ENCODE measurements at places on chromosomes 11 and 22.

GRCh38 chr22:20549232-20549841, 41.9 kb downstream of the MED15 start:
- DNase-seq = no peak

- DNase-seq = peak; percentile 19
Observed at GRCh38 chr11:102794382-102794781, 3.6 kb downstream of the MMP1 start.

DNA sequence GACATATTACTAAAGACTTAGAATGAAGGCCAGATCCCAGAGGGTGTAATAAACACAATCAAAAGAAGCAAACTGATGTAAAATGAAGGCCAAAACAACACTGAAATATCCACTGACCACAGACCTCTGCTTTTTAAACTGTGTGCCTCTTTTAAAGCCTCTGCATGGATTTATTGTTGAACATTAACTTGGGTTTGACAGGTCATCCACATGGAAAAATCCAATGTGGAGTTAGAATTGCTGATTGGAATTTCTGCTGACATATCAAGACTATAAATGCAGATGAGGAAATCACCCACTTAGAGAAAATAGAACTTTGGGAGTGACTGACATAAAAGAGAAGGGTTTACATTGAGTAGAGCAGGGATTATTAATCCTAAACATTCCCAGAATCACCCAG, 853.9 kb upstream of the RAG2 start:
- no peak for DNase-seq

DNA sequence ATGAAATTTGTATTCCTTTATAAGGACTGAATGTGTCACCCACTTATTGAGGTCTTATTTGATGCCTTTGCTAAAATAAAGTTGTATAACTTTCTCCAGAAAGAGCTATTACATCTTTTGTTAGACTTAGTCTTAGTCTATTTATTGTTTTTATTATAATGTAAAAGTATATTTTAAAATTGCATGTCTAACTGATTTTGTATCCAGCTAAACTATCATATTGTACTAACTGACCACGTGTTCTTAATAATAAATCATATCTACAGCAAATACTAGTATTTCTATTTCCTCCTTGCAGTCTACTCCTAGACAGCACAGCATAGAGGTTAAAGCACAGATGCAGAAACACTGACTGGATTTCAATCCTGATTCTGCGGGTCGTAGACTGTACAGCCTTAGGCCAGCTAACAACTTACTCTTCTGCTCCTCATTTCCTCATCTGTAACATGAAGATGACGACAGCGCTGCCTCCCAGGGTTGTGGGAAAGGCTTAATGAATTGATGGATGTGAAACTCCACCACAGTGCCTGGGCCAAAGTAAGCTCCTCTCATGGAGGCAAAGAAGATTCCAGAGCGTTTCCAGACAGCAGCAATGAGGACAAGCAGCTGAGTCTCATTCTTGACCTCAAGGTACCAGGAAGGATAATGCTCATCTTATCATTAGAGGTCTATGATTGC, 13.2 kb downstream of the IFITM10 start:
- no peak for DNase-seq

DNA sequence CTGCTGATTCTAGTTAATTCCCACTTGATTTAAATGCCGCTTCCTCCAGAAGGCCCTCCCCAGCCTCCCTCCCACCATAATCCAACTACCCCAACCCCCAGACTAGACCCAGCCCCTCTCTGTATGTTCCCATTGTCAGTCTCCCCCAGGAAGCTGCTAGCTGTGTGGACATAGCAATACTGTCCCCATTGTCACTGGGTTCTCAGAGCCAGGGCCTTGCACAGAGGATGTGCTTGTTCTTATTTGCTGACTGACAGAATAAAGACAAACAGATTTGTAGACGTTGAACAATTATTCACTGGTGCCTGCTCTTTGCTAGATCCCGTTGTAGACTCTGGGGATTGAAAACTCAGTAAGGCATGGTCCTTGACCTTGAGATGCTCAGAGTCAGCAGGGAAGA, 45.7 kb upstream of the NAV2 start:
- no peak for DNase-seq

DNA sequence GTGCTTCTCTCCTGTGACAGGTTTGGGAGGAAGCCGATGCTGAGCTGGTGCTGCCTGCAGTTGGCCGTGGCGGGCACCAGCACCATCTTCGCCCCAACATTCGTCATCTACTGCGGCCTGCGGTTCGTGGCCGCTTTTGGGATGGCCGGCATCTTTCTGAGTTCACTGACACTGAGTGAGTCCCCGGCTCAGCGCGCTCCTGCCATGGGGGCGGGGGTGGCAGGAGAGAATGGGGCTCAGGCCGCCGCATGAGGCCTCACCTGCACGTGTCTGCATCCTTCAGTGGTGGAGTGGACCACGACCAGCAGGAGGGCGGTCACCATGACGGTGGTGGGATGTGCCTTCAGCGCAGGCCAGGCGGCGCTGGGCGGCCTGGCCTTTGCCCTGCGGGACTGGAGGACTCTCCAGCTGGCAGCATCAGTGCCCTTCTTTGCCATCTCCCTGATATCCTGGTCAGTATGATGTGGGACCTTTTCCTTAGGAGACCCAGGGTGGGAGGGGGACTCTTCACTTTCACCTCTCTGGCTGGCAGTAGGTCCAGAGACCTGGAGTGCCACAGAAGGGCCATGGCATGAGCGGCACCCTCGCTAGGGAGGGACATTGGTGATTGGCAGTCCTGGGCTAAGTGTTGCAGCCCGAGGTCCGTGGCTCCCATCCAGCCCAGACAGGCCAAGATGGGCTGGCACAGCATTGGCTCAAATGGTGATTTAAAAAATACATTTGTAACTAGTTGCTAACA, 28.9 kb upstream of the SLC22A12 start:
- DNase-seq = no peak

DNA sequence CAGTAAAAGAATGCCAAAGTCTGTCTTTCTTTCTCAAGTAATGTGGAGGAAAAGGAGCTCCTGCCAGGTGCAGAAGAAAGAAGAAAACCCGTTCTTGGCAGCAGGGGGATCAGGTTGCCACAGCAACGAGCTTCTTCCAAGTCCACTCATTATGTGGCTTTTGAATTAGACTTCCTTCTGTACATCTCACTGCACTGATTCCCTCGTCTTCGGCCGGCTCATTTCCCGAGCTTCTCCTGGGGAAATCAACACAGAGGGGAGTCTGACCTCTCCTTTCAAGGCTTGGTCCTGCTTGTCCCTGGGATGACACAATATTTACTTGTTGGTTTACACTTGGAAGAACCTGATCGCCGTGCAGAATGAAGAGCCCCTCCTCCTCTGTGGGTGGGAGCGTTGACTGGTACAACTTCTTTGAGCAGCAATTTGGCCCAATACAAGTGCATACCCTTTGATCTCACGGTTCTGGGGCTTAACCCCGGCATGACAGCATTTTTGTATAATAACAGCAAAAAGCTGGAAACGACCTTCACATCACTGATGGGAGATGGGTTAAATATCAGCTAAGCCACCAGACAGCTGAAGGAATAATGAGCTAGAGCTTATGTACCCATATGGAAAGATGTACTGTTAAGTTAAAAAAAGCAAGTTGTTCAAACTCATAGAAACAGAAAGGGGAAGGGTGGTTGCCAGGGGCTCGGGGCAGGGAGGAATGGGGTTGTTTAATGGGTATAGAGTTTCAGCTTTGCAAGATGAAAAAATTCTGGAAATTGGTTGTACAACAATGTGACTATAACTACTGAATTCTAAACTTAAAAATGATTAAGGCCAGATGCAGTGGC, 35.4 kb downstream of the MCHR1 start:
- peak; percentile 25 for DNase-seq

DNA sequence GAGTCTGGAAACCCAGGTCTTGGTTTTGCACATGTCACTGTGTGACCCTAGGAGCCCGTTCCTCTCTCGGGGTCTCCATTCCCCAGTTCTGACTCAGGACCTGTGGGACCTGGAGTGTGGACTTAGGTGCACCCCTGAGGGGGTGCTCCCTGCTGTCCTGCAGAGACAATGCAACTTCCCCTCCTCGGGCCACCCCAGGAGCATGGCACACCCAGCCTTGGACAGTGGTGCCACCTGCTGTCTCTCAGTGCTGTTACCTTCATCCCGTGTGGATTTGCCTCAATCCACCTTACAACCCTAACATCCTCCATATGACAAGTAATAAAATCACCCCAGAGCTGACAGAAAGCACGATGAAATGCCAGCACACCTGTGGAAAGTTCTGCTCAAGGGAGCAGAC, 27.5 kb upstream of the CRYBB3 start:
- DNase-seq = peak; percentile 12

DNA sequence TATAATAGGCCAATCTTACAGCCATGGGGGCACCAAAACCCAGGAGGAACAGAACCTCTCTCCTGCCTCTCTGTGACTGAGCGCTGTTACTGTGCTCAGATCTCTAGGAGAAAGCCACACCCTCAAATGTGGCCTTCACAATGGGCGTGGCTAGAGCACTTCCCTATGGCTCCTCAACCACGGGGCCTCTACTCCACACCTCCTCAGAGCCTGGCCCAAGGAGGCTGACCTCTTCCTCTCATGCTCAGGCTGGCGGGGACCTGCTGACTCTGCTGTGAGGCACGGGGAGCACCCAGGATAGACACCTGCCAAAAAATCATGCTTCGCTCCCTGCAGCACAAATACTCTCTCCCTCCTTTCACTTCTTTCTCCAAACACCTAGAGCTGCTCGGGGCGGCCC, 41.0 kb downstream of the C11orf58 start:
- no peak for DNase-seq

- no peak for DNase-seq
Observed at GRCh38 chr11:63858628-63859550, 20.0 kb downstream of the MARK2 start.

GRCh38 chr11:43548916-43549315, 131.6 kb upstream of the HSD17B12 start:
- no peak for DNase-seq

GRCh38 chr22:45376703-45377102, 36.7 kb downstream of the SMC1B start:
- DNase-seq = peak; percentile 81

DNA sequence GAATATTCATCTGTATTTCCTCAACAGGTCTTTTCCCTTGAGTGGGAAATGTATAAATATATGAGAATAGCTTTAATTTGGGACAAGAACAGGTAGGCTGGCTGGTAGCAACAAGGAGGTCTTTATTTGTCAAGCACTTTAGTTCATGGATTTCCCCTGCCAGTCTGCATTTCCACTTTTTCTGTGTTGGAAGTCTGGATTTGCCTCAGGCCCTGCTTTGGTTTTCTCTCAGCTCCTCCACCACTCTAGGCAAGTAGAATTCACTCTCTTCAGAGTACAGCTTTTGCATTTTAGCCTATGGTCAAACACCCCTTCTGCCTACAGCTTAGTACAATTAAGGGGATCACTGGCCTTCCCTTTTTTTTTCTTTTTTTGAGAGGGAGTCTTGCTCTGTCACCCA, 57.1 kb downstream of the QSER1 start:
- no peak for DNase-seq

- no peak for DNase-seq
Observed at GRCh38 chr11:88523386-88524071, 186.0 kb upstream of the CTSC start.
